Hindlimb muscle (tissue), 1 donor: ENCODE measurements at places on chromosomes 6 and 20. TPM values are rescaled to one million over a fixed set of nuclear protein-coding genes. Genes with fewer than 3 reads are reported as not detected.

DNA sequence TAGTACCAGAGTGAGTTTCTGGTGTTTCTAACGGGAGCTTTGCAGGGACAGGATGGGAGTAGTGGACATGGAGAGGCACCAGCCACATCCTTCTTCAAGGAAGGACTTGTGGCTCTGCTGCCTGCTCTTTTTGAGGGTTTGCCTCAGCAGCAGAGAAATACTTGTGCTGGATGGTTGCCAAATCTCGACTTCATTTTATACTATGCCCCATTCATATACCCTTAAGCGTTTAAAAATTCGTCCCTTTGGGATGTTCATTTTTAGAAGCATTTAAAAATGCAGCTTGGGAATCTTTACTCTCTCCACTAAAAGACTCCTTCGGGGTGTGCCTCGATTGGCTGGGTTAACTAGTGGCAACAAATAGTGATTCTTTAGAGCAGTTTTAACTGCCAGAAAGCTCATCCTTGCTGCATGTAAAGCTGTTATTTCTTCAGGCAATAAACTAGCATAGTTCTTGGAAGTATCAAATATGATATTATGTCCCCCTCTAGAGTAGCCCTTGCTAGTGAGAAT lies 126.5 kb upstream of the B3GAT2 start:
- DNase-seq, result peak; percentile 16

- DNase-seq, result no peak
Observed at GRCh38 chr6:169577974-169578373, 123.9 kb downstream of the WDR27 start.

GRCh38 chr20:62929051-62929538 lies 2.8 kb upstream of the DIDO1 start:
- DNase-seq, result peak; percentile 63

DNA sequence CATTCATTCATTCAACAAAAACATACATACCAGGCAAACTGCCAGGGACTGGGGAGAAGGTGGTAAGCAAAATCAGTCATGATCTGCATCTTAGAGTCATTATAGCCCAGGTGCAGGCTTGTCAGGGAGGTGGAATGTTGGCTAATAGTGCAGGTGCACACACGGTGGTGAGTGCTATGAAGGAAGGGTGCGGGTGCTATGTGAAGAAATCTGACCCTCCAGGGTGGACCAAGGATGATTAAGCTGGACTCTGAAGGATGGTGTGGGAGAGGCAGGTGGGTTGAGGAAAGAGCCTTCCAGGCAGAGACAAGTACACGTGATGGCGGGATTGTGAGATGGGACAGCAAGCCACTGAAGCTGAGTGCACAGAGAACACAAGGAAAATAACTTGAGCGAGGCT lies 77.4 kb downstream of the B3GAT2 start:
- DNase-seq, result no peak

GRCh38 chr20:50595433-50595895 lies 85.3 kb downstream of the PTPN1 start:
- no peak for DNase-seq

DNA sequence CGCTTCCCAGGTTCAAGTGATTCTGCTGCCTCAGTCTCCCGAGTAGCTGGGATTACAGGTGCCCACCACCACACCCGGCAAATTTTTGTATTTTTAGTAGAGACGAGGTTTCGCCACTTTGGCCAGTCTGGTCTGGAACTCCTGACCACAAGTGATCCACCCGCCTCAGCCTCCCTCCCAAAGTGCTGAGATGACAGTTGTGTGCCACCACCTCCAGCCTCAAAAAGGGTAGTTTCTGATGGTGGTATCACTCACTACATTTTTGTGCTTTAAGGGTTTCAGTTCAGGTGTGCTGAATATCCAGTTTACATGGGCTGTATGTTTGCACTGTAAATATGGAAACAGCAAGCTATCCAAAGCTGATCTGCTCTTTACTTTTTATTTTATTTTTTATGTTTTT lies 12.1 kb upstream of the ADGRG6 start:
- DNase-seq, result no peak

The ISM1 gene
- 1.1 TPM for polyA plus RNA-seq

The C20orf141 gene
- not detected for polyA plus RNA-seq

The PRDM13 gene
- polyA plus RNA-seq, result not detected
